ENCODE measurements at places on chromosomes 16 and 17.
A peak's percentile ranks its signal among the peaks of the same experiment; 100 is the strongest.

DNA sequence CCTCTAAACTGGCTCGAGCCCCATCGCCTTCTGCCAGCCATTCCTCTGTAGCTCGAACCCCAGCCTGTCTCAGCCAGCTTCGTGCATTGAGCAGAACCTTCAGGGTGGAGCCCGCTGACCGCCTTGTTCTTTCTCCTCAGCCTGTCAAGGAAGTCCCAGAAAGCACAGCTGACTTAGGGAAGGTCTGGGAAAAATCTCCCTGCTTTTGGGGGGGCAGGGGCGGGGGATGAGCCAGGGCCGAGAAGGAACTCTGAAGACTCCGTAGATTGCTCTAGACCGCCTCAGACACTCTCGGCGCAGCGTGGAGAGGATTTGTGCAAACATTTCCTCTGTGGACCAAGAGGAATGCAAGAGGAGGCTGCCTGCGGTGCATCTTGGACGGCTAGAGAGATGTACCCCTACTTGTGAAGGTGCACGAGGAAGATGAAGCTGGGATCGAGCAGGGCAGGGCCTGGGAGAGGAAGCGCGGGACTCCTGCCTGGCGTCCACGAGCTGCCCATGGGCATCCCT lies at the start of gene GLP2R:
TSS of gene GLP2R (plus strand) at position 284 of the 510 bp plus-strand sequence. CDS start at position 424, 140 bp downstream.
- no peak for DNase-seq

- no peak for DNase-seq
Observed at GRCh38 chr16:81583893-81584631, 139.5 kb downstream of the CMIP start.

GRCh38 chr16:53922807-53923571 lies 219.0 kb downstream of the FTO start:
- DNase-seq = no peak

- no peak for DNase-seq
Observed at GRCh38 chr17:20234276-20234675, 225.1 kb downstream of the SPECC1 start.

GRCh38 chr16:179211-180092 lies 807 bp upstream of the HBQ1 start:
- DNase-seq = no peak

GRCh38 chr16:15726715-15727114 lies 76.7 kb downstream of the NDE1 start:
- DNase-seq = no peak

DNA sequence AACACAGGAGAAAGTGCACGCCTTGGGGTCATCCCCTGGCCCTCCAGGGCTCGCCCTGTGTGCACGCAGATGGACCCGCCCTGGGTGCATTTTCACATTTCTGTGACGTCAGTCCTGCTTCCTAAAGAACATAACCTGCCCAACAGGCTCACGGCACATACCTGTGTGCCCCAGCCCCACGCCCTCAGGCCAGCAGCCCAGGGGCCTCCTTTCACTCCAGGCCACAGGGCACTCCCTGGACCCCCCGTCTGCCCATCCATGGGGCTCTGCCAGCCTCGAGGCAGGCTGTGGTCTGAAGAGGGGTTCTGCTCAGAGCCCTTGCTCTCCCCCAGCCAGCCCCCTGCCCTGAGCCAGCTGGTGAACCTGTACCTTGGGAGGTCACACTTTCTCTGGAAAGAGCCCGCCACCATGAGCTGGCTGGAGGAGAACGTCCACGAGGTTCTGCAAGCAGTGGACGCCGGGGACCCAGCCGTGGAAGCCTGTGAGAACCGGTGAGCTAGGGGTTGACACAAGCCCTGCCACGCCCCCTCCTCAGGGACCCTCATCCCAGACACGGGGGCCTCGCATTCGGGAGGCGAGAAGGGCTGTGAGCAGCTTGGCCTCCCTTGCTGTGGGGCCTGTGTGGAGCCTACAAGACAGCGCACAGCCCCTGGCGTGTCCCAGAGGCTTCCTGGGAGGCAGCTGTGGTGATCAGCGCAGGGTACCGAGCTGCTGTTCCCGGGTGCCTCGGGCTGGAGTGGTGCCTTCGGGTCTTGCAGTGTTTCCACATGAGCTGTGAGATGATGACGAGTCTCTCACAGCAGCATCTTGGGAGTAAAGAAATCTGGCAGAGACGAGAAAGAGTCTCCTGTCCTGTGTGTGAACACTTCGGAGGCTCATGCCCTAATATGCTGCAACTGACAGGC lies 13.8 kb upstream of the MC1R start:
- DNase-seq = no peak

DNA sequence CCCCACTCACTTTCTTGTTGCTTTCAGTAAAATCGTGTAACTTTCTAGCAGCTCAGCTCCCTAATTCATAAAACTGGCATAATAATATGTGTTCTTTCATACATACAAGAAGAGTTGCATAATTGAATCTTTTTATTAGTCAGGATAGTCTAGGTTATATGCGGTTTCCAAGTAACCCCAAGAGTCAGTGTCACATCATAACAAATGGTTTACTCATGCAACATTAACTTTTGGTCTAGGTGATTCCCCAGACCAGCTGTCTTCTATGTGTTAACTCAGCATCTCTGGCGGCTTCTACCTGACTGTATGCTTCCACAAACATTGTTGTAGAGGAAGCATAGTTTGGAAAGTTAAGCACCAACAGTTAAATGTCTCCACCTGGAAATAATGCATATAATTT lies 1000.4 kb downstream of the CDH11 start:
- peak; percentile 6 for DNase-seq

DNA sequence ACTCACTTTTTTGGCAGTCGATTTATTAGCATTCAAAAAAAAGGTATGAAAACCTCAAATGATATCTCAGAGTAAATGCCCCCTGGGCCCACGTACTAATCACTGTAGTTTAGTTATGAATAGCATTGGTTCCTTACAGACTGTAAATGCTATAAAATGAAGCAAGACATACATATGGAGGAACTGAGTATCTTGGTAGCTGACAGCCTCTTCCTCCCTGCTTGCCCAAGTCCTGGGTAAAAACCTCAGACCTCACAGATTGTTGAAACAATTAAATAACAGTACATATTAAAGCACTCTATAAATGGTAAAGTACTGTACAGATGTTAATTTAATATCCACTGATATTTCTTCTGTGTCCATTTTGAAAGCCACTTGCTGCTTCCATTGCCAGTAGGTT lies 33.2 kb upstream of the ABCC11 start:
- no peak for DNase-seq

GRCh38 chr16:70250748-70251628 lies 752 bp downstream of the EXOSC6 start:
- DNase-seq = peak; percentile 64

- no peak for DNase-seq
Observed at GRCh38 chr16:86877835-86878234, 299.5 kb downstream of the FOXL1 start.

DNA sequence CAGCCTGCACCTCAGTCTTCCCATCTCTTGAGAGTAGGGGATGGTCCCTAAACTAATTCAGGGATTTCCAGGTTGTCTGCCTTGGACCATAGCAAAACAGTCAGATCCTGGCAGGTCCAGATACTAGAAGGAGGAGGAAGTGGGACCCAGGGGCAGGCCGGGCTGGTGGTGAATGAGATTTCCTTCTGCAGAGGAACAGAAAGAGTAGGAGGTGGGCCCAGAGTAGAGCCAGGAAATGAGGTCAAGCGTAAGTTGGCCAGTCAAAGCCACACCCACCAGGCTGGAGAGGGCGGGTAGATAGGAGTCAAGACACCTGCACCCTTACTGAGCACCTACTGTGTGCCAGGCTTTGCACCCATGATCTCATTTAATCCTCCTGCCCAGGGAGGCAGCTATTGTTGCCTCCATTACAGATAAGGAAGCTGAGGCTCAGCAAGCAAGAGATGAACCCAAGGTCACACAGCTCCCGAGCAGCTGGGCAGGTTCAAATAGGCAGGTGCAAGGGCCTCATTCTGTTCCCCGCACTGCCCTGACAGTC lies 2.6 kb downstream of the CDH5 start:
- DNase-seq = no peak

DNA sequence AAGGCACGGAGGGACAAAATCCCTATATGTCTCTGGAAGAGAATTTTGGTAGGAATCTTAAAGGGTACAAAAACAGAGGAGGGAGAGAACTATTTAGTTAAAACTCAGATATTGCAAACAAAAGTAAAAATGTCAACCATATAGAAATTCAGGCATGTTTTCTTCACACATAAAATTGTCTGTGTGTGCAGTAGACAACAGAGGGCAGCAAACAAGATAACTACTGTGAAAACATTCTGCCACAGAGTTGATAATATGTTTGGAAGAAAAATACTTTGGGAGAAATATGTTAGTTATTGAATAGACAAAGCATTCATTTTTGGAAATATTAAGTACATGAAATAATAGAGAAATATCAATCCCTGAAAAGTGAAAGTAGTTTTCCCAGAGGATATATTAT lies 56.2 kb downstream of the SNX11 start:
- DNase-seq = no peak

GRCh38 chr17:30821871-30822723 lies 2.4 kb downstream of the CRLF3 start:
- no peak for DNase-seq

DNA sequence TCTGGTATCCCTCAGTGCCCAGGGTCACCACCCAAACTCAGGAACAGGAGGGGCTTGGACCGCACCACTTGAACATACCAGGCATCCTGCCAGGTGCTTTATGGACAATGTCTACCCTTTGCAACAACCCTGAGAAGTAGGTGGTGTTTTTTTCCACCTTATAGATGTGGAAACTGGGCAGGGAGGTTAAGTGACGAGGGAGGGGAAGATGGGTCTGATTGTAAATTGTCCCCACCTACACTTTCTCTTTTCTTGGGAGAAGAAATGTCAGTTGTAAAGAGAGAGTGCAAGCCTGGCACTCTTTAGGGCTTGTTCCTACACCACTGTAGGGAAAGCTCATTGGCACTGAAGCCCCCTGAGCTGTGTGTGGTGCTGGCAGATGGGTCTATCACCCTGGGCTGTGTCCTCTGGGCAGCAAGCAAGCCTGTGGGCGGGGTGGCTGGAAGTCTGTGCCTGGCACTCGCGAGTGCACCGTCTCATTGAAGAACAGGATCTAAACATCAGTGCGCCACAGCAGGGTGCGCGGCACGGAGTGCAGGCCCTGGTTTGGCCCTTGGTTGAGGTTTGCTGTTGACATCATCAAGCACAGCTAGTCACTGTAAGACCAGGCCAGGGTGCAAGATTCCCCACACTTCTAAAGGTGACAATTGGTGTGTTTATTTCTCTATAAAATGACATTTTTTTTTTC lies 15.1 kb downstream of the NOD2 start:
- DNase-seq = no peak

GRCh38 chr16:28482026-28482425 lies 9.8 kb downstream of the CLN3 start:
- DNase-seq = no peak

DNA sequence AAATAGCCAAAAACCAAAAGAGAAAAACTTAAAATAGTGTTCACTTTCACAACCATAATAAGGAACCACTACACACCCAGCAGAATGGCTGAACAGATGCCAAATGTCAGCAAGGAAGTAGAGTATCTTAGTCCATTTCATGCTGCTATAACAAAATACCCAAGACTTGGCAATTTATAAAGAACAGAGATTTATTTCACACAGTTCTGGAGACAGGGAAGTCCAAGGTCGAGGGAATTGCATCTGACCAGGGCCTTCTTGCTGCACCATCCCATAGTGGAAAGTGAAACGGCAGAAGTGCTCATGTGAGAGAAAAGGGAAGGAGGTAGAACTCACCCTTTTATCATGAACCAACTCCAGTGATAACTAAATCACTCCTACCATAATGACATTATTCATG lies 33.8 kb upstream of the CCL22 start:
- no peak for DNase-seq

DNA sequence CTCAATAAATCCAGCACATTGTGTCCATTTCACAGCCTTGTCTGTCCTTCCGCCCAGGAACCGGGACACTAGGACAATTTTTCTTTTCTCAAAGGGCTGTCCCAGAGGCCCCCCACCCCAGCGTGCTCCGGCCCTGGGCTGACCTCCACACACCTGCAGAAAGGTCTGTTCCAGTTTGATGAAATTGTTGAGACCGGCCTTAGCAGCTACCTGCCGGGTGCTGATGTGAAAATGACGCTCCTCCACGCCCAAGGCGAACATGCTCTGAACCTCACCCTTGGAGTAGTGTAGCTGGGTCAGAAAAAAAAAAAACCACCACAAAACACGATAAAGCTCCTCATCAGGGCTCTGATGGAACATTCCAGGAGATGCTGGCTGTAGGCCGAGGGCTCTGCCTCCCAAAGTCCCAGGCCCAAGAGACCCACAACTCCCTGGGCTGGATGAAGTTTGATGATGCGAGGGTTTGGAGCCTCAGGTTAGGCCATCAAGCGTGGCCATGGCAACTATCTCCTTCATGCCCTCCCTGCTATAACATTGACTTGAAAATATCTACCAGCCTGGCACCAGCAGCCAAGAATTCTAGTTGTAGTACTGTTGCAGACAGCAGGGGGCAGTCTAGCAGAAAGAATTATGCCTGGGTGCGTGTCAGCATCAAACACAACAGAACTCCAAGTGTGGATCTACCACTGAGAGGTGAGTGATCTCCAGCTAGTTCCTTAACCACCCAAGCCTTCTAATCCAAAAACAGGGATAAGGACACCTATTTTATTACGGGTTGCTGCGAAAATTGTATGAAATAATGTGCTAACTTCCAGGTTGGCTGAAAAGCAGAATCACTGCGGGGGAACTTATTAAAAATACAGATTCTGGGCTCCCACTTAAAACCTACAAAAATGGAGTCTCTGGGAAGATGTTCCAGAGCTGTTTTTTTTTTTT lies 62.1 kb downstream of the RMI2 start:
- peak; percentile 85 for DNase-seq

- no peak for DNase-seq
Observed at GRCh38 chr17:74404789-74405188, 27.1 kb upstream of the GPRC5C start.

GRCh38 chr16:75746359-75746758 lies 20.1 kb upstream of the CPHXL start:
- DNase-seq = no peak

DNA sequence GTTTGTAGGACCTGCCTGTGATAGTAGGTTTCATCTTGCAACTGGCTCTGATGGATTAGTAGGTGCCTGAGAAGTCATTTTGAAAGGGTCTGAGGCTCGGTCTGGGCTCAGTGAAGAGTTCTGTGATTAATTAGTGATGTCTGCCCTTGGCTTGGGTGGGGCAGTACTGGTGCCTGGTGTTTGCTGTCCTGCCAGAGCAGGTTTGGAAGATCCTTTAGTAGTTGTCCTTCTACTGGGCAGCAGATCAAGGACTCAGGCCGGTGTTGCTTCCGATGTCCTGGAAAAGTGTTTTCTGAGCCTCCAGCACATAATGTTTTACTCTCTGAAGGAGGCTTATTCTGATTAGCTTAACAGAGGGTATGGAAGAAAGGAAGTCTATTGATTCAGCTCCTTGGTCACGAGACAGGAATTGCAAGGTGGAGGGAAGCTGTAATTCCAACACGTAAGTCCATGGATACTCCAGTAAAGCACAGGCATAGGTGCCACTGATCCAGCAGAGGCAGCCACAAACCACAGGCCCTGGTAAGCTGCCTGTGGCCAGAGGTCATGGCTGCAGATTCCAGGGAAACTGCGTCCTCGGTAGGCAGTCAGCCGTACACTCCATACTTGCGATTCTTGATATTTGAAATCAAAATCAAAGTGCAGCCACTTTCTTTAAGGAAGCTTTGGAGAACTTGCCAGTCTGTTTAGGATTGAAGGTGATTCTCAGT lies 18.7 kb downstream of the HLF start:
- no peak for DNase-seq

Data from eye (tissue), 1 donor.